HT-29 (cell line): ENCODE measurements at places on chromosomes 11 and 22. TPM values are rescaled to one million over a fixed set of nuclear protein-coding genes. Genes with fewer than 3 reads are reported as not detected.

DNA sequence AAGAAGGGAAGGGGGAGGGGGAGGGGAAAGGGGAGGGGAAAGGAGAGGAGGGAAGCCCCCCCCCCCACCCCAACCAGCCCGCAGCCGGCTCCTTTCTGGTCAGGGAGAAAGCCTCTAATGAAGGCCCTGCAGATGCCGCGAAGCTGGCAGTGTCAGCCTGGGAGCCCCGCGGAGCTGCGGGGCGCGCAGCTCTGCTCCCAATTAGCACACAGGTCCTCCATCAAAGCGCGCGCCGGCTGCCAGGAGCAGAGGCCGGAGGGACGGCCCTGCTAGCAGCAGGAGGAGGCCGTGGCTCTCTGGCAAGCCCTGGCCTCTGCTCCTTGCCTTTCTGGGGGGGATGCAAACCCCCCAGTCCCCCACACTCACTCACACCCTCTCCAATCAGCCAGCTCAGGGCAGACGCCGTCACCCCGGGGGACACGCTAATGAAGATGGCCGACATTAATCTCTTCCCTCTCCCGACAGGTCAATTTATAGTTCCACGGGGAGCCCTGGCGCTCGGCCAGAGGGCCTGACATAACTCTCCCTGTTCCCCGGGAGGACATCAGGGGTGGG lies 70.5 kb upstream of the TCF20 start:
- DNase-seq, result no peak

DNA sequence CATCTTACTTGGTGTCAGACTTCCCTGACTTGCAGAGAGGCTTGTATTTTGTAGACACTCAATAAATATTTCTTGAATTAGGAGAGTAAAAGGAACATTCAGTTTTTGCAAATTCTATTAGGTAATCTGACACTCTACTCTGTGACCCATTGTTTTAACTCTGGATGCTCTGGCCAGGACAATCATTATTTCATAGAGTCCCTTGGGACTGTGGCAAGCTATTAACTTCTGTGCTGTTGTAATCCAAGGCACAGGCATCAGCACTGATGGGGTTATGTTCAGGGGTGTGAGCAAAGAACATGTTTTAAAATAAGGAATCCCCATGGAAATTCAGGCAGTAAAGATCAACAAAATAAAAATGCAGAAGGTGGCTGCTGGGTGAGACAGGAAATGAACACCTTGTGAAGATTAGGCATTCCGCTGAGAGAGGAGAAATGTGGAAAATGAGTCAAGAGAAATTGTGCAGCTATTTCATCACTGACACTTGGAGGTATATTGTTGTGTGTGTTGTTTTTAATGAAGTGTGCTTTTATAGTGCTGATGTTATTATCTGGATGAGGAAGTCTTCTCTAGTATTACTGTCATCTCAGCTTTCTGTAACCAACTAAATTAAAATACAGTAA lies 175.2 kb downstream of the WNT11 start:
- no peak for DNase-seq

GRCh38 chr11:73519266-73519665 lies 78.6 kb downstream of the FAM168A start:
- DNase-seq, result no peak

- no peak for DNase-seq
These were observed 129.7 kb downstream of the ST3GAL4 start for GRCh38 chr11:126485021-126485792.

GRCh38 chr11:66361502-66361941 lies 10.0 kb downstream of the SLC29A2 start:
- no peak for DNase-seq

The CD248 gene
- not detected in 2 replicates for total RNA-seq

The OR8B3 gene
- not detected in 2 replicates for total RNA-seq

The CEP126 gene
- total RNA-seq, result 0.50 and 0.58 TPM in 2 replicates
